ENCODE measurements at places on chromosomes 4 and X.

DNA sequence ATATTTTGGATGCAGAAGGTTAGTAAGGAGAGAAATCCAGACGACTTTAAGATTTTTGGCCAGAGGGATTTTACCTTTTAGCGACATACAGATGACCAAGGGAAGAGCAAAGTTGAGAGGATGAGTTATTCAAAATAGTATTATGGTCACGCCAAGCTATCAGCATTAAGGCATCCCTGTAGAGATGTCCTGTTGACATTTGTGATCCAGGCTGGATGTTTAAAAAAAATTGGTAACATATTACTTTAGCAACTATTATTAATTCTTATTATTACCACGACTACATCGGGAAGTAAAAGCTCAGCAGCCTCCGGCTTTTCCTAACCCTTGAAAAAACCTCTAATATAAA, 562 bp upstream of the OSTC start:
- no peak for DNase-seq

- DNase-seq, result no peak
Measured at GRCh38 chrX:18348047-18348446, 6.4 kb downstream of the SCML2 start.

DNA sequence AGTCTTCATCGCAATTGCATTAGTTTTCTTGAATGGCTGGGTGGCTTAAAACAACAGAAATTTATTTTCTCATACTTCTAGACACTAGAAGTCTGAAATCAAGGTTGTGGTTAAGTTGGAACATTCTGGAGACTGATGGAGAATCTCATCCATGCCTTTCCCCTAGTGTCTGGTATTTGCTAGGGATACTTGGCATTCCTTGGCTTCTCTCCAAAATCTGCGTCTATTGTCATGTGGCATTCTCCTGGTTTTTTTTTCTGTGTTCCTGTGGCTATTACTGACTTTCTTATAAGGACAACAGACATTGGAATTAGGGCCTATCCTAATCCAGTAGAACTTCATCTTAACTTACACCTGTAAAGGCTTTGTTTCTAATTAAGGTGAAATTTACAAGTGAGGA, 272.8 kb upstream of the EPHA5 start:
- DNase-seq, result no peak

DNA sequence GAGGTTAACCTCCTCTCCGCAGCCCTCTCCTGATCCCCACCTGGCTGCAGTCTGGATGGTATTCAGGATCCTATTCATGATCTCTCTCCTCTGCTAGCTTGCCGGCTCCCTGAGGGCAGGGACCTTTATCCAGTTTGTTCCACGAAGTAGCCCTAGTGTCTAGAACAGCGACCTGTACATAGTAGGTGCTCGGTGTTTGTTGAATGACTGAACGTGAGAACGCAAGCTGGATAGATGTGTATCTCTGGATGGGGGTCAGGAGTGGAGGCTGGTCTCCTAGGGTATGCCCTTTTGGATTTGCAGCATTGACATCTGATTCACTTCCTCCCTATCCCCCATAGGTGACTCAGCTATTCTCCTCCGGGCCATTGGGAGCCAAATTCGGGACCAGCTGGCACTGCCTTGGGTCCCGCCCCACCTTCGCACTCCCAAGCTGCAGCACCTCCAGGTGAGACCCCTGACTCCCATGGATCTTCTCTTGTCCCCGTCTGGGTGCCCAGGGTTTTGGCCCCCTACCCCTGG, 7.3 kb downstream of the CCDC22 start:
- DNase-seq, result no peak

DNA sequence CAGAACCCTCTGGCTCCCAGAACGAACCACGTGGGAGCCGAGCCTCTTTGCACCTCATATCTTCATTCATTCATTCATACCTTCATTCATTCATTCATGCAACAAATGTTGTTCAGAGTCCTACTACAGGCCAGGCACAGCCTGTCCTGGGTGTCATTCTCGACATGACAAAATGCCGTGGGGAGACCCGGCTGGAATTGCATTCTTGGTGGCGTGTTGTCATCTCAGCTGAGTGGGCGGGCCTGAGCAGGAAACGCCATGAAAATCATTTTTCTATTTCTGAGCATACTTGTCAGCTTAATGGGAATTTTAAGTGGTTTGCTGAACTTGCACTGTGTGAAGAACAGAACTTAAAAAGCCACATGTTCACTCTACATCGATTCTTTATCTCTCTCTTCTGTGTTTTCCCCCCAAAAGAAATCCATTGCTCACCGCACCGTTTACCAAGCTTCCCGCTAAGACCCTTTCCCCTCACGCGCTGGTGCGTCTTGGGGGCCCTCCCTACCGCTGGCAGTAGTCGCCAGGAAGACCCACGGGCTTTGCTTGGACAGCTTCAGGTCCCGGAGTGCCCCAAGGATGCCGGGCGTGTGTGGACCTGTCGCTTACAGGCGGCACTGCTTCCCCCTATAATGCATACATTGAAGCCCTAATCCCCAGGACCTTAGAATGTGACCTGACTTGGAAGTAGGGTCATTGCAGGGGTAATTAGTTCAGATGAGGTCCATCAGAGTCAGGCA, 41.6 kb upstream of the HMX1 start:
- no peak for DNase-seq

DNA sequence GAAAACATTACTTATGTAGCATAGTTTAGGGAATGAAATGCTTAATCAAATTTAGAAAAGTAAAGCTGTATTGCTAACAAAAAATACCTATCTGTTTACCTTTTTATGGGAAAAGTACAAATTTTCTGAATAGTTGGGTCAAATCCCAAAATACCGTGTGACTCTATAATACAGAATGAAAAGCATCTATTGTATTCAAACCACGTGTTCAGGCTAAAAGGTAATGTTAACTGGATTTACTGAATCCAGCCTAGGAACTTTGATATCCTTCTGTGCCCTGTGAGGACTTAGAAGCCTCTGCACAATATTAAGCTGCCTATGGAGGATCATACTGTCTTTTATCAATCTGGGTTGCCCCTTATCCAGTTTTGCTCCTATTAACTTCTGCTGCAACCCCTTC, 36.3 kb upstream of the AGA start:
- no peak for DNase-seq

- DNase-seq, result no peak
Measured at GRCh38 chrX:68851082-68851481, 22.3 kb downstream of the EFNB1 start.

- DNase-seq, result no peak
Measured at GRCh38 chrX:1584237-1585011, 7.0 kb upstream of the AKAP17A start.

DNA sequence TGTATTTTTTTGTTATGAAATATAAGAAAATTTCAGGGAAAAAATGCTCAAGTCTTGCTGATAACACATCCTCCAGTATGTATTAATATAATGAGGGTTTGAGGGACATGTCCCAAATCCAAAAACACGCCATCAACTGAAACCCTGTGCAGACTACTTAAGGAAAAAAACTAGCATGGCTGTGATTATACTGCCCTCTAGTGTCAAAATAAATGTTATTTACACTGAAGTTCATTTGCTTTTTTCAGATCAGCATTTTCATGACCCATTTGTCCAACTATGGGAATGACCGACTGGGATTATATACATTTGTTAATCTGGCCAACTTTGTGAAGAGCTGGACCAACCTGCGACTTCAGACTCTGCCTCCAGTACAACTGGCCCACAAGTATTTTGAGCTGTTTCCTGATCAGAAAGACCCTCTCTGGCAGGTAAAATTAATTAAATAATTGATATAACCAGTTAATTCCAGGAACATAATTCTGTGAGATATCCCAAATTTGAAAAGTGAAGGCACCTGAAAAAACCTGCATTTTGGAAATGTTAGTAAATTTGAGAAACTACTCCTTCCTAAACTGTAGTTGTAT, 128.5 kb downstream of the PRSS12 start:
- no peak for DNase-seq

DNA sequence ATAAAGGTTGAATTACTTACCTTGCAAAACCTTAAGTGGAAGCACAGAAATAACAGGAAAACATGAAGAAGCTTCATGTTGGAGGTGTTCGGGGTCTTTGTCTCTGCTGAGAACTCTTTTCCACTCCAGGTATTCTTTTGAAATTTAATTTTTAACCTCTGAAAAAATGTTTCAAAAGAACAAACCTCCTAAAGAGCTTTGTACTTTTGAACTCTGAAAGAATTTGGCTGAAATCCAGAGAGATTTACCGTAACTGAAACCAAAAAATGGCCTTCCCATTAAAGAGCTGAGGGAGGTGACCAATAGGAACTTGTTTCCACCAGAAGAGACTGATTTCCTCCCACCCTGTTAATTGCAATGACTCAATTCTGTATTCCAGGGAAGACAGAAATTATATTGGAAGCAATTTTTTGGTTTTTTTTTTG, at the start of gene CFI:
Gene CFI (minus strand): TSS at position 105 of the 425 bp plus-strand sequence. CDS start 28 bp downstream, at position 77.
- no peak for DNase-seq

DNA sequence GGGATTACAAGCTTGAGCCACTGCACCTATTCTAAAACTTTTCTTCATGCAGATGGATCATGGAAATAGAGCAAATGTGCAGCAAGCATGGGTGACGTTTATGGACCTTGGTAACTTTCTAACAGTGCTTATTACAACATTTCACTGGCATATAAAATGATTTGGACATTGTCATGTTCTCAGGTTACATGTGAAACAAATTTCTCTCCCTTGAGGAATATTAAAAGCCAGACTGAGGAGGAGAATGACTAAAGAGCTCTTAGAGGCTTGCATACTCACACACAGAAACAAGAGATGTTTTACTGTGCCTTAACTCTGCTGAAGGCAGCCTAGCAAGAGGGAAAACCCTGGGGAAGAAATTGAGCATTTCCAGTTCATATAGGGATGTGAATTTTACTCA, 38.6 kb upstream of the GPR101 start:
- no peak for DNase-seq

DNA sequence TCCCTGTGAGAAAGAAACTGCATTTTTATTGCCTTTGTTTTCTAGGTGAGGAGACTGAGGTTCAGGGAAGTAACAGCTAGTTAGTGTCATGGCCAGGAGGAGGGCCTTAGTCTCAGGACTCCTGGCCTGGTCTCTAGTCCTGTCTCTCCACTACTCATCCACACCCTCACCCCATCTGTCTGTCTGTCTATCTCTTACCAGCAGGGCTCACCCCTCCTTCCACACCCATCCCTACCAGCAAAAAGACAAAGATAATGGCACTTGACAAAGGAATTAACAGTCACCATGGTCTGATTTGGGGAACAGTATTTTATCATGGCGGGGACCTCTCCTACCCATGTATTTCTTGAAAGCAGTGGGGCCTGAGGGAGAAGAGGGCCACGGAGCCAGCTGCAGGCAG, 125.8 kb downstream of the REPS2 start:
- DNase-seq, result no peak

GRCh38 chrX:14032406-14032805, 2.7 kb upstream of the GEMIN8 start:
- no peak for DNase-seq

DNA sequence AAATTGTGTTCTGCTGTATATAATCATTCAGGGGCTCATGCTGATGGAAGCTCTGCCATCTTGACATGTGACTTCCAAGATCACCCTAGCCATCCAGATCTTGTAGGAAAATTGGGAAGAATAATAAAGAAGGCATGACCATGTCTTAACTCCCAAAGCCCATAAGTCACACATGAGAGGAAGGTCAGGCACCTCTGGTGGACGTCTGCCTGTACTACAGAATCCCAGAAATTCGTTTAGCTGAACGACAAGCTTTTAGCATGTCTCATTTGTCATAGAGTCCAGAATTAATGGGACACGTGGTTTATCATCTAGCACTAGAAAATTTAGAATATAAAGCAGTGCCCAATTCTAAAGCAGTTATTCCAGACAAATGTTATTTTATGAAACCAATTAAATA, 212.7 kb downstream of the CENPC start:
- DNase-seq, result no peak

DNA sequence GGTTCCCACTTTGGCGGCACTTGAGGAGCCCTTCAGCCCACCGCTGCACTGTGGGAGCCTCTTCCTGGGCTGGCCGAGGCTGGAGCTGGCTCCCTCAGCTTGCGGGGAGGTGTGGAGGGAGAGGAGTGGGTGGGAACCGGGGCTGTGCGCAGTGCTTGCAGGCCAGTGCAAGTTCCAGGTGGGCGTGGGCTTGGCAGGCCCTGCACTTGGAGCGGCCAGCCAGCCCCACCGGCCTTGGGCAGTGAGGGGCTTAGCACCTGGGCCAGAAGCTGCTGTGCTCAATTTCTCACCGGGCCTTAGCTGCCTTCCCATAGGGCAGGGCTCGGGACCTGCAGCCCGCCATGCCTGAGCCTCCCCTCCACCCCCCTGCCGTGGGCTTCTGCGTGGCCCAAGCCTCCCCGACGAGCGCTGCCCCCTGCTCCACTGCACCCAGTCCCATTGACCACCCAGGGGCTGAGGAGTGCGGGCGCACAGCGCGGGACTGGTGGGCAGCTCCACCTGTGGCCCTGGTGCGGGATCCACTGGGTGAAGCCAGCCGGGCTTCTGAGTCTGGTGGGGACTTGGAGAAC, 474.3 kb downstream of the MID1IP1 start:
- no peak for DNase-seq

DNA sequence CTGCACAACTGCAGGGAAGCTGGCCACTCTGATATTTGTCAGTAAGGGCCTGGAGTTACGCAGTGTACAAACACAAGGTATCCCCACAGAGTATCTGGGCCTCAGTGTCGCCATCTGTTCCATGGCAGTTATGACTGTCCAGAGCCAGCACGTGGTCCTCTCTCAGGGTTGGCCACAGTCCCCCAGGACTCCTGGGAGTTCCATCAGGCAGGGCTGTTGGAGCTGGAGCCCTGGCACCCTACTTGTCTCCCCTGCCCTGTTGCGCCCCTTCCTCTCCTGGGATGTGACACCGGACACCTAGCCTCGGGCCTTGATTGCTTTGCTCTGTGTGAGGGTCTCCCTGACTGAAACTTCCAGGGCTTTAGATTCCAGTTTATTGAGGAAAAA, 8.4 kb downstream of the HTRA3 start:
- DNase-seq, result no peak

DNA sequence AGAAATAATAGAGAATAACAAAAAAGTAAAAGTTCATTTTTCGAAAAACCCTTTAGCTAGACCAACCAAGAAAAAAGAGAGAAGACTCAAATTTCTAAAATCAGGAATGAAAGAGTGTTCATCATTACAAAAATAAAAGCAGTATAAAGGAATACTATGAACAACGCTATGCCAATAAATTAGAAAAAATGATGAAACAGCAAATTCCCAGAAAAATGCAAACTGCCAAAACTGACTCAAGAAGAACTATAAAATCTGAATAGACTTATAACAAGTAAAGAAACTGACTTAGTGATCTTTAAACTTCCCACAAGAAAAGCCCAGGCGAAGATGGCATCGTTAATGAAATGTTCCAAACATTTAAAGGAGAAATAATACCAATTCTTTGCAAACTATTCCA, 3.1 kb upstream of the ZCCHC13 start:
- no peak for DNase-seq

GRCh38 chrX:18890049-18890381, 93.9 kb downstream of the PHKA2 start:
- DNase-seq, result no peak

- no peak for DNase-seq
Measured at GRCh38 chr4:20137176-20137575, 114.5 kb upstream of the SLIT2 start.

DNA sequence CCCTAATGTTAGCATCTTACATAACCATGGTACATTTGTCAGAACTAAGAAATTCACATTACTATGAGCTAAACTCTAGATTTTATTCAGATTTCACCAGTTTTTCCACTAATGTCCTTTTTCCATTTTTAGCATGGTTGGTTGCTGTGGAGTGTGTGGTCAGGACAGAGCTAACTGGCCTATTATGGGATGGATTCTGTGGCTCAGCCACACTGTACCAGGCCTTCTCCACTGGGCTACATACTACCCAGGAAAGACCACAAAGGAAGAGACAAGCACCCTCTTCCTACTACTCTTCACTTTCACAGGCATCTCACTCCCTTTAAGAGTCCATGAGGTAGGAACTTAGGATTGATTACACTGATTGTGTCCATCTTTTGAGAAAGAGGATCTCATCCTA, 67.4 kb downstream of the ZNF827 start:
- no peak for DNase-seq

Measured in cortex of kidney (tissue), 1 donor.